ENCODE measurements at places on chromosomes 3 and 15. TPM values are rescaled to one million over a fixed set of nuclear protein-coding genes. Genes with fewer than 3 reads are reported as not detected.

The GPR62 gene
- total RNA-seq, result not detected

The CCRL2 gene
- 3.6 TPM for total RNA-seq

The STAB1 gene
- not detected for total RNA-seq

The ADGRG7 gene
- not detected for total RNA-seq

The RSL24D1 gene
- 190 TPM for total RNA-seq

The POLG gene
- 98.1 TPM for total RNA-seq

The TMEM207 gene
- not detected for total RNA-seq

The IQSEC1 gene
- total RNA-seq, result 19.0 TPM

The CD276 gene
- 3.1 TPM for total RNA-seq

The ARL13B gene
- 15.3 TPM for total RNA-seq

The POMGNT2 gene
- total RNA-seq, result 12.4 TPM
